ENCODE measurements at places on chromosomes 5 and 9.
A peak's percentile ranks its signal among the peaks of the same experiment; 100 is the strongest.

GRCh38 chr5:180084638-180085561, 13.3 kb upstream of the RNF130 start:
- peaks cover 16% of the 10 kb centered on the region for H3K4me1 ChIP-seq
- H3K4me3 ChIP-seq = no peak overlapping the region
- no peak overlapping the region for H3K27ac ChIP-seq
- no peaks in the 10 kb centered on the region for H3K36me3 ChIP-seq
- H3K27me3 ChIP-seq = peaks cover 8% of the 10 kb centered on the region
- DNase-seq = no peak

- H3K27me3 ChIP-seq = peaks cover 45% of the 10 kb centered on the region
- H3K4me3 ChIP-seq = no peak overlapping the region
These were observed 13.5 kb downstream of the NR4A3 start for GRCh38 chr9:99835142-99835541.

DNA sequence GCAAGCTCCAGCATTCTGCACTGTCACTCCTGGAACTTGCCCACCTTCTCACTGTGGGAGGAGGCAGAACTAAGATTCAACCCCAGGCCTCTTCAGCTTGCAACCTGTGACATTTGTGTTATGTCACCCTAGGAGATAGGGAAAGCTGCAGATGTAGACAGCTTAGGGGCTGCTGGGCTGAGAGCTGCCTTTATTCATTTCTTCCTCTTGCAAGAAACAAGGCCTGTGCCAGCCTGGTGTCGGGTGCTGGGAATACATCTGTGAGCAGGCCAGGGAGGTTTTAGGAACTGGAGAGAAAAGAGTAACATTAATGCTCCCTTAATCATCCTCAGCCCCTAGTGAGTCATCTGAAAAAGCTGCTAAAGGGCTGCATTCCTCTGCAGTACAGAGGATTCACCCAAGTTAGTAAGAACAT, 101.8 kb downstream of the FGF18 start:
- peak overlapping the region; percentile 5 for H3K4me3 ChIP-seq
- peaks cover 22% of the 10 kb centered on the region for H3K27me3 ChIP-seq
- H3K4me1 ChIP-seq = peaks cover 83% of the 10 kb centered on the region
- peak overlapping the region; percentile 50 for H3K27ac ChIP-seq
- no peak for DNase-seq

GRCh38 chr9:79551586-79551985, 20.2 kb upstream of the TLE4 start:
- no peak overlapping the region for H3K27ac ChIP-seq
- no peak overlapping the region for H3K4me3 ChIP-seq
- peaks cover 24% of the 10 kb centered on the region for H3K4me1 ChIP-seq
- no peak for DNase-seq

DNA sequence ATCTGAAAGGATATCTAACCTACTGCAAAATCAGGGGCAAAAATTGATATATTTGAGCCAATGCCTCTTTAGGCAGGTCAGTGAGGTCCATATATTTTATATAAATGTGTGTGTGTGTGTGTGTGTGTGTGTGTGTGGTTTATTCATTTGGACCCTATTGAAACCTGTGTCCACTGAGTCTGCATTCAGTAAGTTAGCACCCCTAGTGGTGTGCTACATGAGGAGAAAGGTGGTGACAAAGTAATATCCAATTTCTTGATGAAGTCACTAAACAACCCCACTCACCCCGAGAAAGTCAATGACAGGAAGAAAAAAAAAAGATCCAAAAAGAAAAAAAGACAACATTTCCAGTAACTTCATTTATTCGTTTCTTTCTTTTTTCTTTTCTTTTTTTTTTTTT, 4.1 kb downstream of the FBXW11 start:
- H3K4me3 ChIP-seq = no peak overlapping the region
- H3K4me1 ChIP-seq = peaks cover 68% of the 10 kb centered on the region
- no peak overlapping the region for H3K27ac ChIP-seq
- no peaks in the 10 kb centered on the region for H3K27me3 ChIP-seq
- DNase-seq = no peak

DNA sequence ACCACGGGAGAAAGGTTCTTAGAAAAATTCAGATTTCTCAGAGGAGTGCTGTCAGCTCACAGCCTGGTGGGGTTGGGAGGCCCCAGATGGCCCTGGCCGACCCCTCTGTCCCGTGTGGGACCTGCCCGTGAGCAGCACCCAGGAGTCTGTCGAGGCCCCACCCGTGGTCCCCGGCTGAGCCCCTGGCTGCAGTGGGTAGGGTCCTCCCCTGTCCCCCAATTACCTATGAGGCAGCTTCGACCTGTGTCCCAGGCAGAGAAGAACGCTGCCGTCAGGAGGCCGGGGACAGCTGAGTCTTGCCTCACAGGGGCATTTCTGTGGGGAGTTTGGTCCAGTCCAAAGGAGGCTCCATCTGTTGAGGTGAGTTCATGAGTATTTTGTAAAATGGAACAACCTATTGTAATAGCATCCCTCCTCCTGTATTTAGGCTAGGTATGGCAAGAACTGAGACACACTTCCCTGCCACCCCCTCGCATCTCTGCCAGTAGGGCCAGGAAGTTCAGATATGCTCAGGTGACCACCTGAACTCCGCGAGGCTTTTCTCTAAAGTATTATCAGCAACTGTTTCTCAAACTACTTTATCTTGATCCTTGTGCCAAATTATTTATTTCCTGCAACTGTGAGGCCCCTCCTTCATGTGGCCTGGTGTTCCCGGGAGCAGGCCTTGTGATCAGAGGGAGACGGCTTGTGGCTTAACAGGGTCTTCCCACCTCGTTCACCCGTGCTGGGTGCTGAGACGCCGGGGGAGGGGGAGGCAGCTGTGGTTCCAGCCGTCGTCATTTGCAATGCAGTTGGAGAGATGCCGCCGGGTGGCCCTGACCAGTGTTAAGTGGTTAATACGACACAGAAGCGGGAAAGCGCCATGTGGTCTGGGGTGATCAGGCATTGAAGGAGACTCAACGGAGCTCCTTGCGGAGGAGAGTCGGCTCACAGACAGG, 1.7 kb downstream of the AHRR start:
- peaks cover 87% of the 10 kb centered on the region for H3K27me3 ChIP-seq
- H3K36me3 ChIP-seq = no peaks in the 10 kb centered on the region
- no peak overlapping the region for H3K27ac ChIP-seq
- peaks cover 3% of the 10 kb centered on the region for H3K4me1 ChIP-seq
- no peak overlapping the region for H3K4me3 ChIP-seq

DNA sequence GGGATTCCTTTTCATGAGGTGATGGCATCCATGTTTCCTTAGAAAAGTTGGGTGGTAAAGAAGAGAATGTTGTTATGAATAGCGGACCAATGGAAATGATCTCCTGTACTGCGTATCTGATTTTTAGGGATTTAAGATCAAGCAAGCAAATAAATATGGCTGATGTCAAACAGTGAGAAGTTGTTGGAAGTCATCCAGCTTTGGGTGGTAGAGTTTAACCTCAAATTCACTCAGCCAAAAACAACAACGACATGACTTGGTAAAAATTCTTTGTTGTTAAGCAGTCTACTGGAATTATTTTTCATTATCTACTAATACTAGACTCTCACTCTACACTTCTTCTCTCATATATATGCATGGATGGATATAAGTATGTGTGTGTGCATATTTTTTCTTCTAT, 426.5 kb downstream of the CTNND2 start:
- DNase-seq = no peak
- H3K27ac ChIP-seq = no peak overlapping the region
- no peaks in the 10 kb centered on the region for H3K36me3 ChIP-seq
- H3K27me3 ChIP-seq = peaks cover 20% of the 10 kb centered on the region
- no peaks in the 10 kb centered on the region for H3K4me1 ChIP-seq

DNA sequence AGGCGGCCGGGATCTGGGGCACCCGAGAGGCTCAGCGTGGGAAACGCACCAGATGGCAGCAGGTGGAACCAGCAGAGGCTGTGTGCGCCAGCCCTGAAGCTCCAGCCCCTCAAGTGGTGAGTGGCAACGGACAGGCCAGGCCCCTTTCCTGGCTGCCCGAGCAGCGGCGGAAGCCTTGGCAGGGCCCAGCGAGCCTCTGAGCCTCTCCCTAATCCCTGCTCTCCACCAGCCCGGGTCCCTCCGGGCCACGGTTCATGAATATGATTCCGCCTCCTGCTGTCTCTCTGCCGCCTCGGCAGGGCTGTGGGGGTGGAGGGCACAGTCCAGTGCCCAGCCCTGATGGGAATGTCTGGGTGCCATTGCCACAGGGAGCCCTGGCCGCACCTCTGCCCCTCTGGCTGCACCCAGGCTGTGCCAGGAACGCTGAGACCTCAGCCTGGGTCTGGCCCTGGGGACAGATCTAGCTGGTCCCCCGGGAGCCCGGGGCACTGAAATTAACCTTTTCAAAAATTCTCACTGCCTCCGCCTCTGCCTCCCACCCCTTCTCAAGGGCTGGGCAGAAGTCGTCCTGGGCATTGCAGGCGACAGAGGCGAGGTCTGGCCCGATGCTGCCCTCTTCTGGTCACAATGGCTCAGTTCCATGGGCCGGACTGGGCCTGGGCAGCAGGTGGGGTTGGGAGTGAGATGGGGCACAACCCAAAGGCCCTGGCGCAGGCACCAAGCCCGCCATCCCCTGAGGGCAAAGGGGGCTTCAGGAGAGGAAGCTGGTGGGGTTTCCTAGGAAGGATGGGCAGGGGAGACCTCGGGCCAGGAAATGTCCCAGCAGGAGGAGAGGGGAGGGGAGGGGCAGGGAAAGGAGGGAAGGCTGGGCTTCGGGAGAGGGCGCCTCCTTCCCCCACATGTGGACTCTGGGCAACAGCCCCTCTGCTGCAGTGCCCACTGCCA, 20.3 kb downstream of the CCDC187 start:
- H3K27me3 ChIP-seq = peaks cover 32% of the 10 kb centered on the region
- no peaks in the 10 kb centered on the region for H3K36me3 ChIP-seq
- DNase-seq = peak; percentile 88
- peaks cover 7% of the 10 kb centered on the region for H3K4me1 ChIP-seq
- no peak overlapping the region for H3K27ac ChIP-seq

DNA sequence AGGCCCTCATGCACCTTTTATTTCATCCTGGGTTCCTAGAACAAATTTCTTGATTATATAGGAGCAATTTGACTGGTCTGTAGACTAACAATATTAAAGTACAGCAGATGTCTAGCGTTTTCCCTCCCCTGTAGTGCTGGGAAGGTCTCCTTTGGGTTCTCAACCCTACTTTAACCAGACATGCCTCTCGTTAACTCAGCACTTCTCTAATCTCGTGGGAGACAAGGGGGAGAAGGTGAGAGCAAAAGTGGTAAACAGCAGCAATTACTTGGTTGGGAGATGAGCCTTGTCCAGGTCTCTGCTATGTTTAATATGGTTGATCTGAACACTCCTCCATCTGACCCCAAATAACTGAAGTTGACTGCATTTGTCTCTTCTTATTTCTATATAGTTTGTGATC, 22.0 kb downstream of the CETN3 start:
- H3K27me3 ChIP-seq = no peaks in the 10 kb centered on the region
- no peak overlapping the region for H3K4me3 ChIP-seq
- DNase-seq = no peak
- peaks cover 12% of the 10 kb centered on the region for H3K36me3 ChIP-seq

DNA sequence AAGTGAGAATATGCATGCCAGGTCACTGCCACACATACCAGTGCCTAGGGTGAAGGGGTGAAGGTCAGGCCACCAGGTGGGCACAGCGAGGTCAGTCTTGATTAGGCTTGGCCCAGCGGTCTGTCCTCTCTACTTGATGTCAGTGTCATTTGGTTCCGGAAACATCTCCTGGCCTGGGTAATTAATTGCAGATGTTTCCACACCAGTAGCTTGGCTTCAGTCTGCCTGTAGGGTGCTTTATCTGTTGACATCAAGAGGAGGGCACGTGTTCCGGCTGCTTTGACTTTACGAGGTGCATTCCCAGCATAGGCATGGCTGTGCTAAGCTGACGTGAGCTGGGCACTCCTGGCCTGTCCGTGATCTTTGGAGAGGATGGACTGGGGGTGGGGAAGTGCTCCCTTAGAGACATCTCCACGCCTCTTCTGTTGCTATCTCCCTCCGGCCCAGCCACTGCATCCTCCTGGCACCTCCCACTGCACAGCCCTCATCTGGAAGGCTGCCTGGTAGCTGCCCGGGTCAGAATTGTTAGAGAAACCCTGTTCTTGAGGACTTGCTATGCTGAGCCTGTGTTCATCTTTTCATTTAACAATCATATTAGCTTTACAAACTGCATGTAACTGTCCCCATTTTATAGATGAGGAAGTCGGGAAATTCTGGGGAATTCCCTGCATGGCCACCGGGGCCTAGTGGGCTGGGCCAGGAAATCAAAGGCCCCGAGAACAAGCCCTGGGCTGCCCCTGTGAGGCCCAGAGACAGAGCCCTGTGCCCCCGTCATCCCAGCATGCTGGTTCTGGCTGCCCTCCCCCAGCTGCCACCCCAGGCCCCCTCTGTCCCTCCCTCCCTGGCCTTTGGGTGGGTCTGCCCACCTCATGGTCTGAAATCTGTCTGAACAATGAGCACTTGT, 29.1 kb downstream of the JADE2 start:
- H3K27me3 ChIP-seq = no peaks in the 10 kb centered on the region
- H3K4me3 ChIP-seq = no peak overlapping the region
- peaks cover 46% of the 10 kb centered on the region for H3K4me1 ChIP-seq
- no peaks in the 10 kb centered on the region for H3K36me3 ChIP-seq

GRCh38 chr9:16521868-16522411, 348.5 kb downstream of the BNC2 start:
- peaks cover 9% of the 10 kb centered on the region for H3K36me3 ChIP-seq
- no peak overlapping the region for H3K4me3 ChIP-seq
- H3K4me1 ChIP-seq = peaks cover 26% of the 10 kb centered on the region
- no peaks in the 10 kb centered on the region for H3K27me3 ChIP-seq
- H3K27ac ChIP-seq = no peak overlapping the region

- peaks cover 77% of the 10 kb centered on the region for H3K4me1 ChIP-seq
- peak overlapping the region; percentile 92 for H3K27ac ChIP-seq
- H3K27me3 ChIP-seq = peaks cover 9% of the 10 kb centered on the region
These were observed 79.6 kb downstream of the ADAMTS2 start for GRCh38 chr5:179265514-179266290.

GRCh38 chr9:126397056-126397455, 70.4 kb downstream of the MVB12B start:
- no peak for DNase-seq
- H3K27ac ChIP-seq = no peak overlapping the region
- H3K4me1 ChIP-seq = peaks cover 46% of the 10 kb centered on the region
- H3K36me3 ChIP-seq = peaks cover 30% of the 10 kb centered on the region

DNA sequence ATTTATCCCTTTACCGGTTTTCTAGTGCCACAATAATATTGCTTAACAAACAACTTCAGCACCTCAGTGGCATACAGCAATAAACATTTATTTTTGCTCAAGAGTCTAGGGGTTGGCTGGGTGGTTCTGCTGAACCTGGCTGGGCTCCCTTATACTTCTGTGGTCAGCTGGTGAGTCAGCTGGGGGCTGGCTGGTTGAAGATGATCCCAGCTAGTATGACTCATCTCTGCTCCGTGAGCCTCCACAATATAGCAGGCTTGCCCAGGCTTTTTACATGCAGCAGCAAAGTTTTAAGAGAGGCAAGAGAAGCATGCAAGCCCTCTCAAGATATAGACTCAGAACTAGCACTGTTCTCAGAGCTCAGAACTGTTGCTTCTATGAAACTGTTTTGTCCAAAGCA, 523.5 kb upstream of the CLINT1 start:
- H3K4me3 ChIP-seq = no peak overlapping the region
- no peak overlapping the region for H3K27ac ChIP-seq
- H3K36me3 ChIP-seq = no peaks in the 10 kb centered on the region
- H3K4me1 ChIP-seq = peaks cover 28% of the 10 kb centered on the region

Data from nephron progenitor cell (in vitro differentiated cells).